ENCODE measurements at places on chromosomes 11 and 22.
A peak's percentile ranks its signal among the peaks of the same experiment; 100 is the strongest.

DNA sequence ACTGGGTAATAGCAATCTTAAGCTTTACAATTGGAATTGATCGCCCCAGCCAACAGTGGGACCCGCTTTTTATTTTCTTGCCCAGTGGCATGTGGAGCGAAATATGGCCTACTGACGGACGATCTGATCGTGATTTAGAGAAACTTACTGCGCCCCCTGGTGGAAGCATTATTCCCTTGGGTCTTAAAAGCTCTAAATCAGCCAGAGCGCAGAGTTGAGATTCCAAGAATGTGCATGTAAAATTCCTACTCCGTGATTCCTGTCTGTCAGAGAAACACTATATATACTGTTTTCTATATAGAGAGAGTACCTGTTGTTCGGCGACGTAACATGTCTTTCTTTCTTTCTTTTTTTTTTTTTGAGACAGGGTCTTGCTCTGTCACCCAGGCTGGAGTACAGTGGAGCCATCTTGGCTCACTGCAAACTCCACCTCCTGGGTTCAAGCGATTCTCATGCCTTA is 3.7 kb upstream of the DPF2 start:
- peak; percentile 91 for DNase-seq

- no peak for DNase-seq
Observed at GRCh38 chr11:99368583-99368982, 347.8 kb downstream of the CNTN5 start.

DNA sequence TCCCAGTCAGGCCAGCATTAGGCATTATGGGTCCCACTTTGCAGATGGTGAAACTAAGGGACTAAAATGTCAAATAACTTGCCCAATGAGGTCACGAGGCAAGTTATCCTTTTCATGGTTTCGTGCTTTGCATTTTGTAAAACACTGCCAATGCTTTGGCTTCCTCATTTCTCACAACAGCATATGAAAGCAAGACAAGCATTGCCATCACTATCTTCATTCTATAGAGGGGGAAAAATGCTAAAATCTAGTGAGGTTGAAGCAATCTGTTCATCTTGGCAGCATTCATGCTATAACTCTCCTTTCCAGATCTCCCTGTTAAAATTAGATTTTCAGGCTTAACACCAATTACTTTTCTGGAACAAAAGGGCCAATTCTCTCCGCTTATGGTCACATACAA is 14.8 kb downstream of the FAM181B start:
- no peak for DNase-seq

GRCh38 chr22:46030231-46030880 is 53.4 kb upstream of the WNT7B start:
- DNase-seq = no peak

GRCh38 chr22:33496112-33496511 is 424.2 kb downstream of the LARGE1 start:
- DNase-seq = no peak

GRCh38 chr11:25943777-25944661 is 387.9 kb upstream of the ANO3 start:
- DNase-seq = no peak

DNA sequence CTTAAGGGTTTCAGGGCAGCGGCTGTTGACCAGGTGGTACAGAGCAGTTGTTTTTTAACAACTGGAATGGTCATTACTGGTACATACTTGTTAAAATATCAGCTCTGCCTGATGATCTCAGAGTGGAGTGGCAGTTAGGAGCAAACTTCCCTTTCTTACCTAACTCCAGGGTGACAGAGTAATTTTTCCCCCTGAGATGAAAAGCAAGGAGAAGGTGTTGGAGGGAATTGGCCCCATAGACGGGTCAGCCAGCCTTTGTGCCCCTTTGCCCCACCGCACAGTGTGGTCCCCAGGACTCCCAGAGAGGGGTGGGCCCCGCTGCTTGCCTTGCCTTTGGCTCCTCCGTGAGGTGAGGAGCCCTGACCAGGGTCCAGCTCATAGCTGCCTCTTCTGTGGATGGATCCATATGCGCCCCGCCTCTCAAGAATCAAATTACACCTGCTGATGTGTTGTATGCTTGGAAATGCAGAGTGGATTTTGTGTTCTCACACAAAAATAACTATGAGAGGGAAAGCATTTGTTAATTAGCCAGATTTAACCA is 27.0 kb upstream of the SORL1-AS1 start:
- no peak for DNase-seq

Data from globus pallidus (tissue), 1 donor.